ENCODE measurements at places on chromosomes 12 and 14.

GRCh38 chr14:38904959-38905358 lies 198.1 kb downstream of the SEC23A start:
- no peak for DNase-seq

- no peak for DNase-seq
Measured at GRCh38 chr12:47991106-47992061, 12.9 kb downstream of the COL2A1 start.

- no peak for DNase-seq
Measured at GRCh38 chr12:112685321-112685720, 106.2 kb upstream of the RPH3A start.

- no peak for DNase-seq
Measured at GRCh38 chr12:15052691-15053090, 79.8 kb downstream of the PDE6H start.

GRCh38 chr14:104926619-104927431 lies 2.1 kb downstream of the PLD4 start:
- no peak for DNase-seq

Measured in activated CD8-positive, alpha-beta memory T cell treated with anti-CD3 and anti-CD28 coated beads, Interleukin-2, amount 10 ng/mL, durations not matched to agents 7 days and 5 days (primary cell).